ENCODE measurements at places on chromosomes 1 and 21. TPM values are rescaled to one million over a fixed set of nuclear protein-coding genes. Genes with fewer than 3 reads are reported as not detected.

- DNase-seq = no peak
Measured at GRCh38 chr1:85027242-85027983, 20.9 kb downstream of the MCOLN3 start.

GRCh38 chr1:15939181-15940109 is 36.5 kb downstream of the ZBTB17 start:
- no peak for DNase-seq

DNA sequence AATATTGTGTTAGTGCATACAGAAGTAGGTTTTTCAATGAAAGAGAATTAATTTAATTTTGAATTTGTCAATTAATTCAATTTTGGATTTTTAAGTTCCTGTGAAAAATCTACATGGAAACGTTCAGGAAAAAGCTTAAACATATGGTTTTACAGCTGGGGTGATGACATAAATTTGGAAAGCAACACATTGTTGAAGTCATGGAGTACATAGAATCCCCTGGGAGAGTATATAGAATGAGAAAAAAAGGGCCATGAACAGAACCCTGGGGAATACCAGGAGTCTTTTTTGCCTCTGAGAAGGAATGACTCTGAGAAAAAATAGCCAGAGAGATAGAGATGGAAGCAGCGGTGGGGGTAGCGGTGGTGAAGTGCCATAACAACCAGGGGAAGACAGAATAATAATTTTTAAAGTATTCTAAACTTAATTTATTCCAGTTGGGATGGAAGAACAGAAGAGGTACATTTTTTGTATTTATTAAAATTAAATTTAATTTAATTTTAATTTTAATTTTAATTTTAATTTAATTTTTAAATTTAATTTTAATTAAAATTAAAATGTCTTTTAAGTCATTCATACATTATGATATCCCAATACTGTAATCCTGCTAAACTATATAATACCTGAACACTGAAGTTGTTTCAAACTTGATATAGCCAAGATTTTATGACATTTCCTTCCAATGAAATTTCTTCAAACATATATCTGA is 48.9 kb downstream of the NME7 start:
- DNase-seq = no peak

ST6GALNAC5 gene
- total RNA-seq = not detected

DNA sequence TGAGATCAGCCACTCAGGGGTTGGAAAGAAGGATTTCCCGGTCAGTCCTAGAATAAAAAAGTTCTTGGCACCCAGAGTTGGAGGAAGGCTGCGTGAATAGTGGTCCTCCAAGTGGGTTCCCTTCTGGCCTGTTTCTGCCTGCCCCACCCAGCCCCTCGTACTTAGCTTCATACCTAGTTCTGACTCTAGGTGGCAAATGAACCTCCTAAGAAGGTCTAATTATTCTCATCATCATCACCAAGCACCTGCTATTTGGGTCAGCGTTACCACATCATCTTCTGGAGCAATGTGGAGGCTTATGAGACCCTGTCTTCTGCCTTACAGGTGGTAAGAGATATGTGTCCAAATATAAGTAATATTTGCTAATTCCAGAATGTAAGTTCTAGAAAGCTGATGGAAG is 35.9 kb upstream of the NFASC start:
- no peak for DNase-seq

GRCh38 chr1:156927215-156928042 is 7.0 kb downstream of the LRRC71 start:
- no peak for DNase-seq

DNA sequence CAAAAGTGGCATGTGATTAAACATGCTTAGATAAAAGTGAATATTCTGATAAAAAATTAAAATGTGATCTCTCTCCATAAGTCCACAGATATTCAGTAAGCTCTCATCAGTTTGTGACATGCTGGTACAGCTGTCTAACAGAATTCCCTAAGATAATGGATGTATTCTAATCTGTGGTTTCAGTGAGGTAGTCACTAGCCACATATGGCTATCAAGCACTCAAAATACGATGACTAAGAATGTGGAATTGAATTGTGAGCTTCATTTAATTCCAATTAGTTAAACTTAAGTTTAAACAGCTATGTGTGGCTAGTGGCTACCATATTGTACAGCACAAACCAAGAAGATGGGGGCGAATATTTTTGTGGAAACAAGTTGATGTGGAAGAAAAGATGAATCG is 4.1 kb upstream of the REG4 start:
- peak; percentile 17 for DNase-seq

DNA sequence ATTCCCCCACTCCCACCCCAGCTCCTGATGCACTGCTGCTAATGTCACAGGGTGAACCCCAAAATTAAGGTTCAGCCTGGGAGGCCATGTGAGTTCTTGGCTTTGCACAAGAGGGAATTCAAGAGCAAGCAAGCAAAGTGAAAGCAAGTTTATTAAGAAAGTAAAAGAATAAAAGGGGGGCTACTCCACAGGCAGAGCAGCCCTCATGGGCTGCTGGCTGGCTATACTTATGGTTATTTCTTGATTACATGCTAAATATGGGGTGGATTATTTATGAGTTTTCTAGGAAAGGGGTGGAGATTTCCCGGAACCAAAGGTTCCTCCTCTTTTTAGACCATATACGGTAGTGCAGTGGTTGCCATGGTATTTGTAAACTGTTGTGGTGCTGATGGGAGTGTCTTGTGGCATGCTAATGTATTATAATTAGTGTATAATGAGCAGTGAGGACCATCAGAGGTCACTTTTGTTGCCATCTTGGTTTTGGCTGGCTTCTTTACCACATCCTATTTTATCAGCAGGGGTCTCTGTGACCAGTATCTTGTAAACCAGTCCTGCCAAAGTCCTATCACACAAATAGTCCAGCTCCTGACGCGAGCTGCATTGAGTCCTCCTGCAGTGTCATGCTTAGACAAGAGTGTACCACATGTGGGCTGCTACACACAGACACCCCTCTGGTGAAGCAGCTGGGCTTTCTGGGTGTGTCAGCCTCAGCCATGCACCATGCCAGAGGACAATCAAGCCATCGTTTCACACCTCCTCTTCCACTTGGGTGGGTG is 46.4 kb upstream of the CSF1 start:
- no peak for DNase-seq

C8B gene
- not detected for total RNA-seq

- no peak for DNase-seq
Measured at GRCh38 chr1:226305184-226305583, 3.8 kb downstream of the LIN9 start.

DNA sequence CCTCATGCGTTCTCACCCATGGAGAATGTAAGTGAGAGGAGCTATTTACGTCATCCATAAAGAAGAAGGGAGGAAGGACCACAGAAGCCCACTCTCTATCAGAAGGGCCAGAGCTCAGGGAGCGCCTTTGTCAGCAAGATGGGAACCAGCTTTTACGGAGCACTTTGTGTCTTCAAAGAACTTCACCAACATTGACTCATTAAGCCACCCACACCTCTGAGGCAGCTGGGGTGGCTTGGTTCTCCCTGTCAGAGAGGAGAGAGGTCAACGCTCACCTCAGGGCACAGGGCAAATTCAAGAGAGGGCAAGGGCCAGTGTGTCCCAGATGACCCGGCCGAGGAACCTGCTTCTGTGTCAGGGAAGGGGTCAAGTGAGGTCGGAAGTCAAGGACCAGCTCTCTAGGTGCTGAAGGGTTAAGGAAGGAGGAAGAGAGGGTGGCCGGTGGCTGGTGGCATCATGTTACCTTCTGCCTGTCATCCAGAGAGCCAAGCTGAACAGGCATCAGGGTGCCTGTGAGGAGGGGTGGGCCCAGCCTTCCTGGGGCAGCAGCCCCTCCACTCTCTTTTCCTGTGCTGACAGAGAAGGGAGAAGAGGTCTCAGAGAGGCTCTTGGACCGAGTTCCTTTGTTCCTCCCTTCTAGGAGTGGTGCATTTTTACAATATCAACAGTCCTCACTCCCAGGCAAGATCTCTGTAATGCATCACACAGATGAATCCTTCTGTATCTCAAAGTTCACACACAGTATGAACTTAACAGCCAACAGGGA is 109.0 kb downstream of the ETS2 start:
- no peak for DNase-seq
